Panc1 (cell line): ENCODE measurements at places on chromosomes 3 and 15.

- DNase-seq, result no peak
These were observed 39.3 kb downstream of the ITGB5 start for GRCh38 chr3:124847863-124848262.

- DNase-seq, result no peak
These were observed 46.9 kb downstream of the IFT57 start for GRCh38 chr3:108175352-108175751.

DNA sequence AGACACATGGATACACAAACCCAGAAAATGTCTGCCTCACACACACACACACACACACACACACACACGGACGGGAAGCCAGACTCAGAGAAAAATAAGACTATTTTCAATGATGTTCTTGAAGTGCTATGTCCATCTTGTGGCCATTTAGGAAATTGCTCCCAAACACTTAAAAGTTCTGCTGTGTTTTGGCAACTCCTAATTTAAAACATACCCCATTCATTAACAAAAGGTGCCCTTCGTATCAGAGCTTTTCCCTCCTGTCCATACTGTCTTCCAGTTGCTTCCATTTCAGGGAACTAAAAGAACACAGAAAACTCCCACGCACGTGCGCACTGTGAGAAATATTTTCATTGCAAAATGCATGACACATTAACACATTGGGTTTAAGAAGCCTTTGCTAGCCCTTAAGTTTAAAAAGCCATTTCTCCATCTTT is 44.6 kb downstream of the SLC12A1 start:
- peak; percentile 56 for DNase-seq

GRCh38 chr15:34795267-34796081 is at the start of gene ACTC1:
ACTC1 (minus strand) TSS chr15:34795549; CDS start chr15:34794808, 741 bp downstream.
- no peak for DNase-seq

DNA sequence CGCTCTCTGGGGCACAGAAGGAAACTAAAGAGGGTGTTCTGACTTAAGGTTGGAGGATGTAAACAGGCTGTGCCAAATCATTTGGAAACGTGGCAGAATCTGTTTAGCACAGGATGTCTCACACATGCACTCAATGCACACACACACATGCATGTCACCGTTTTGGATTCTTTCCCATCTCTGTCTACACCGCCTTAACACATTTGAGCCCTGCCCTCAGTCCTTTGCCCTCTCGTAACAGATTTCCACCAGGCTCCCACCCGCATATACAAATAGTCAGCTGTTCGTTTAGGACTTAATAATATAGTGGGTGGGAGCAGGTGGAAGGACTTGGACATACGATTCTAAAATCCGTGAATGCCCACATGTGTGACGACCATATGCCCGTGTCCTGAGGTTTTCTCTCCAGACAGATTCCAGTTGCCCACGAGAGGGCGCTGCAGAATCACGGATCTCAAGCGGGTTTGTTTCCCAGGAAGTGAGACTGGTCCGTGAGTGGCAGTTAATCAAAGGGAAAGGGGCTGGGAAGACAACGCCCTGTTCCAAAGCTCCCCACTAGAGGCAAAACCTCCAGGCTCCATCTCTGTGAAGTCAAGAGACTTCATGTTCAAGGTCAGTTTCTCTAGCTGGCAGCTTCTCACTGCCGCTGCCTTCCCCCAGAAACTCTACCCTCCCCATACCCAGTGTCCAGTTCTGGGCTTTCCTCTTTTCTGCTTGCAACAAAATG is 44.5 kb downstream of the NOX5 start:
- peak; percentile 76 for DNase-seq

DNA sequence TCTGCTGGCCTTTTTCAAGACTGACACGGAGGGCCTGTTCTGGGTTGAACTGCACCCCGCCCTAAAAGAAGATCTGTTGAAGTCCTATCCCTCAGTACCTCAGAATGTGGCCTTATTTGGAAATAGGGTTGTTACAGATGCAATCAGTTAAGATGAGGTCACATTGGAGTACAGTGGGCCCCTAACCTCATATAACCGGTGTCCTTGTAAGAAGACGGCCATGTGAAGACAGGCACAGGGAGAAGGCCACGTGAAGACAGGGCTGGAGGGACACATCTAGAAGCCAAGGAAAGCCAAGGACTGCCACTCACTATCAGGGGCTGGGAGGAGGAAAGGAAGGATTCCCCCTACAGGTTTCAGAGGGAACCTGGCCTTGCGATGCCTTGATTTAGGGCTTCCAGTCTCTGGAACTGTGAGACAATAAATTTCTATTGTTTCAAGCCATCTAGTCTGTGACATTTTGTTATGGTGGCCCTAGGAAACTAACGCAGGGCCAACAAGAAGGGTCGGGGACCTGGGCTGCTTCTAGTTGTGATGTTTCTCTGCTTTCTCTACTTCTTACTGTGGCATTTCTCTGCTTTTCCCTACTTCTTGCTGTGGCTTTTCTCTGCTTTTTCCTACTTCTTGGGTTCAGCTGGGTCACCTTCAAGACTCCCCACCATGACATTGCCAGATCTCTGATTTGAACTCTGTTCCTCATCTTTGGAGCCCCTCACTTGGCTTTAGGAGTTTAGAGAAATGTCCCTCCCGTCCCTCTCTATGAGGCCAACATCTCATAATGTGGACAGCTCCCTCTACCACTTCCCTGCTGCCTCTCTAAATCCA is 4.8 kb upstream of the CCDC174 start:
- no peak for DNase-seq

- DNase-seq, result peak; percentile 7
These were observed 163.2 kb downstream of the NSUN3 start for GRCh38 chr3:94226078-94226477.

DNA sequence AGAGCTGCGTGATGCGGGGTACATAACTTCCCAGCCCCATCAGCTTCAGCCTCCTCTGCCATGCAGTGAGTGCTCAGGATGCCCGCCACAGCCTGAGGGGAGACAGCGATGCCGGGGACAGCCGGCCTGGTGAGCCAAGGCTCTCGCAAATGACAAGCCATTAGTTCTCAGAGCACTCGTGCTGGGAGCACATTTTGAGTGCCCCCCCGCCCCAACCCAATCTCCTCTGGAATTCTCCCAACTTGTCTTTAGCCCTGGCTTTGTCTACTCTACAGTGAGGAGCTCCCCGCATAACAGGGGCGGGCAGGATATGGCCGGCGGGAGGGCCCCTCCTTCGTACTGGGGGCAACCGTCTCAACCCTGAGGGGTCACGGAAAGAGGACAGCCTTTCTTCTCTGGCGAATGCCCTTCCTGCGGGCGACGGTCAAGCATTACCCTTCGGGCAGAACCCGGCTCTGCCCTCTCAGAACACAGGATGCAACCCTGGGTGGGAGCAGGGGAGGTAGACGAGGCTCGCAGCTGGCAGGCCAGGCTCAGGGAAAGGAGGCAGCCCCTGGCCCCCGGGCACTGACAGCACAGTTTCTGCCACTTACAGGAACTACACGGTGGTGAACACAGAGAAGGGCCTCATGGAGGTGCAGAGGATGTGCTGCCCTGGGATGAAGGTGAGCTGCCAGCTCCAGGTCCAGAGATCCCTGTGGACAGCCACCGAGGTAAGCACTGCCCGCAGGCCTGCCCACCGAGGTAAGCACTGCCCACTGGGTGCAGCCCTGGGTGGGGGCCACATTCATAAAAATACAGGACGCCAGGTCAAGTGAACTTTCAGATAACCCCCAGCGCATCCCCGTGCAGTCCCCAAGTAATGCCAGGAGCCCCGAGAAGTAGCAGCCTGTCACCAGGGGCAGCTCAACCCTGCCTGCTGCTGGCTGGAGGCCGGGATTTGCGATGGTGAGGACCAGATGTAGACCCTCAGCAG is 141.7 kb downstream of the LRRK1 start:
- no peak for DNase-seq

DNA sequence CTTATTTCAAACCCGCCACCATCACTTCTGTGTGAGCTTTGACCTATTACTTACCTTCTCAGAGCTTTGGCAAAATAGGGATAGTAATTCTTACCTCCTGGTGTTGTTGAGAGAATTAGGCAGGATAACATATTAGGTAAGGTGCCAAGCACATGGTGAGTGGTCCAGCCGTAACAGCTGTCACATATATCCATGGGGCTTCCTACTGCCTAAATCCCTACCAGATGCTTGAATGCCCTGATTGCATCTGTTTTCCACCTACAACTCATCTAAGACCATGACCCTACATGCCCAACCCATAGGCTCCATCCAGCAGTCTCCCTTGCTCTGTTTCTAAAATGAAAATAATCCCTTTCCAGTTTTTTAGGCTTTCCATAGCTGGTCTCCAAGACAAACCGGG is 162.3 kb upstream of the NR2E3 start:
- no peak for DNase-seq
